ENCODE measurements at places on chromosomes 4 and X. TPM values are rescaled to one million over a fixed set of nuclear protein-coding genes. Genes with fewer than 3 reads are reported as not detected.

- peaks cover 38% of the 10 kb centered on the region for H3K27me3 ChIP-seq
- no peak overlapping the region for H3K4me3 ChIP-seq
- no peaks in the 10 kb centered on the region for H3K4me1 ChIP-seq
These were observed 481.5 kb downstream of the BCOR start for GRCh38 chrX:39616098-39616729.

DNA sequence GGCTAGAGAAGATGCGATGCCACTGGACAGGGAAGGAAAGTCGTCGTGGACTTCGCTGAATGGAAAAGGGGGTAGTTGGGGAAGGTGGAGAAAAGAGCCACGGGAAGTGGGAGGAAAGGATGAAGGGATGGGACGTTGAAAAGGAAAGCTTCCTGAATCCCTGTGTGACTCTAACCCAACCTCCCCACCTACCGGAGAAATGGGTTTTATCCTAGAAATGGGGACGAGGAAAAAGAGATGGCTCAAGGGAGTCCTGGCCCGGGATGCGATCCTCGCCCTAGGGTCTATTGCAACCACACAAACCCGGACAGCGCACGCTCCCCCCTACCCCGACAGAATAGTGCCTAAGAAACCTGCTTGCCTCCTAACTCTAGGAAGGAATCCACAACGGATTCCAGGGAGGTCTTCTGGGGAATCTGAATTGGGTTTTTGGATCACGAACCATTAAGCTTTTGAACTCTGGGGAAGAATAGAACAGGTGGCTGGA lies 738 bp upstream of the TSPAN5 start:
- no peaks in the 10 kb centered on the region for H3K27me3 ChIP-seq
- H3K27ac ChIP-seq, result no peak overlapping the region
- H3K4me3 ChIP-seq, result peak overlapping the region; percentile 49
- DNase-seq, result no peak
- peaks cover 11% of the 10 kb centered on the region for H3K4me1 ChIP-seq

DNA sequence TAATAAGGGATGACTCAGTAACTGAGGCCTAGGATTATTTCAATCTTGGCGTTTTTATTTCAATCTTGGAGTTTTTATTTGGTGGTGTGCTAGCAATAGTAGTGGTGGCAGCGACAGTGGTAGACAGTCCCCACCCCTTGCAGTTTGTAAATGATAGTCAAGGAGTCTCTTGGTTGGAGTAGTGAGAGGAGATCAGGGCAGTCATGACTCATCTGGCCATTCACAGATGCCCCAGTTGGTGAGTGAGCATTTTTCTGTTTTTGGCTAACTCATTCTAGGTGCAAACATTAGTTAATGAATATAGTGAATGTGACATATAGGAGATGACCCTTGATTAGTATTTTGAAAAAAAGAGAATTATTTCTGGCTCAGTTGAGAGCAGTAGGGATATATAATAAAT lies 93.5 kb upstream of the ADAD1 start:
- no peak overlapping the region for H3K27ac ChIP-seq
- no peak for DNase-seq
- H3K4me1 ChIP-seq, result no peaks in the 10 kb centered on the region
- H3K4me3 ChIP-seq, result no peak overlapping the region
- H3K36me3 ChIP-seq, result no peaks in the 10 kb centered on the region
- H3K27me3 ChIP-seq, result no peaks in the 10 kb centered on the region

GRCh38 chrX:24168807-24169206 lies 19.3 kb downstream of the ZFX start:
- H3K27ac ChIP-seq, result no peak overlapping the region
- H3K4me1 ChIP-seq, result peaks cover 38% of the 10 kb centered on the region
- H3K4me3 ChIP-seq, result no peak overlapping the region

DNA sequence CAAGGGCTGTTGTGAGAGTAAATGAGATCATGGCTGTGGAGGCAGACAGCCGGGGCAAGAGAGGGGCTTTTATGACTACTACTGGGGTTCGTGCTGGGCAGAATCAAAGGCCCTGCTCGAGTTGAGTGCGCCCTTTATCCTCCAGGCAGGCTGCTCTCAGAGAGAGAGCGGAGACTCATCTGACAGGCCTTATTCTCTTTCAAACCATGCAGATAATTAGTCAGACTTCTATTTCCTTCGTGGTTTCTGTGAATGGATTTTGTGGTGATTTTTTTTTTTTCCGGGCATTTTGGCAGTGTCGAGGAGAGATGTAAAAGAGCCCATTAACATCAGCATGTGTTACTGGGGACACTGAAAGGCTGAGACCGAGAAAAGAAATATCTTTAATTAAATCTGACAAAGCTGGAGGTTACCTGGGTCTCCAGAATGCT lies 73.6 kb downstream of the MED28 start:
- H3K27me3 ChIP-seq, result no peaks in the 10 kb centered on the region
- H3K4me3 ChIP-seq, result no peak overlapping the region
- DNase-seq, result no peak
- H3K36me3 ChIP-seq, result no peaks in the 10 kb centered on the region
- H3K4me1 ChIP-seq, result no peaks in the 10 kb centered on the region
- no peak overlapping the region for H3K27ac ChIP-seq

DNA sequence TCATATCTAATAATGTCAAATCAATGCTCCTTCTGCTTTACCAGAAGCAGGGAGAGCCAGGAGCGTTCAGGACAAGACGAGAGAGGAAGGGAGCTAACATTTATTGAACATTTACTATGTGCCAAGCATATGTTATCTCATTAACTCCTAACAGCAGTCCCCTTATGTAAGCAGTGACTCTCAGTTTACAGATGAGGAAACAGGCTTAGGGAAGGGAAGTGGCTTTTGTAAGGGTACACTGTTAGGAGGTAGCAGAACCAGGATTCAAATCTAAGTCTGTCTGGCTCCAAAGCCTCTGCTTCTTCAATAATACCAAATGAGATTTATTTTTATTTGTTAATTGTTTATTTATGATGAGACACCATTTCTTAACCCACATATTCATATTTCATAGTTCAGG lies 2.6 kb upstream of the STARD8 start:
- H3K4me3 ChIP-seq, result no peak overlapping the region
- no peak for DNase-seq
- no peaks in the 10 kb centered on the region for H3K36me3 ChIP-seq

DNA sequence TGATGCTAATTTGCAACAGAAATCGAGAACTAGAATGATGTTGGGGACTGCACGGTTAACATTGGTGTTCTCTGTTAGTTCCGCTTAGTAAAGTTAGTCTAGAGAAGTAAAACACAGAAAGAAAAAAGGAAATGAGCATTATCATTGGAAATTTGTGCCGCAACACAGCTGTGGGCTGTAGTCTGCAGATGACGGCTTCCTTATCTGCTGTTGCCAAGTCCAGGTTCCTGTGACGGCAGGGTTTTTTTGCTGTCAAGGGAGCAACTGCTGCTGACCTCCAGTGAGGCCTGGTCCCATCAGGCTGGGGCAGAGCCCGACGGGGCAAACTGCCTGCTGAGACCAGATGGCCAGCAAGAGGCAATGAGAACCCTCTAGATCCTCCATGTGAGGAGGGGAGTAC lies 38.9 kb upstream of the PHEX start:
- no peak overlapping the region for H3K27ac ChIP-seq
- no peak for DNase-seq
- H3K4me3 ChIP-seq, result no peak overlapping the region

GRCh38 chr4:154276496-154276895 lies 215.1 kb downstream of the DCHS2 start:
- no peaks in the 10 kb centered on the region for H3K27me3 ChIP-seq
- H3K4me1 ChIP-seq, result no peaks in the 10 kb centered on the region
- H3K4me3 ChIP-seq, result no peak overlapping the region
- H3K27ac ChIP-seq, result no peak overlapping the region
- no peak for DNase-seq

- H3K36me3 ChIP-seq, result no peaks in the 10 kb centered on the region
- no peaks in the 10 kb centered on the region for H3K27me3 ChIP-seq
- no peak overlapping the region for H3K4me3 ChIP-seq
- no peak for DNase-seq
- no peaks in the 10 kb centered on the region for H3K4me1 ChIP-seq
These were observed 957.9 kb upstream of the SLIT2 start for GRCh38 chr4:19293781-19294180.

DNA sequence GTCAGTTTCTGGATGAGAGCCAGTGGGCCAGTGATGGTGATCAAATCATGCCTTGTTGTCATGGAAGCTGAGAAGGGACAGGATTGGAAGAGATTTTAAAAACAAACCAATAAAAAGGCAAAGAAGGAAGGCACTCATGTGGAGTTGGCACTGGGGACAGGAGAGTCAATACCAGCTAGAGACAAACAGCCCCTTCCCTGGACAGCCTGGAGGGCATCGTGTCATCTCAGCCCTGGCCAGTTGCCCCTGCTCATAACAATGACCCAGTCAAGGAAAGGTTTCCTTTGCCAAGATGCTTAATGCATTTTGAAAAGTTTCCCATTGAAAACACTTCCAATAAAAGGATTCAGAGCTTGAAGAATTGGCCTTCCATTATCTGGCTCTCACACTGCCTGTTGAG lies 55.5 kb downstream of the SCML1 start:
- no peak overlapping the region for H3K27ac ChIP-seq
- no peak for DNase-seq
- no peaks in the 10 kb centered on the region for H3K27me3 ChIP-seq
- no peak overlapping the region for H3K4me3 ChIP-seq
- no peaks in the 10 kb centered on the region for H3K36me3 ChIP-seq

DNA sequence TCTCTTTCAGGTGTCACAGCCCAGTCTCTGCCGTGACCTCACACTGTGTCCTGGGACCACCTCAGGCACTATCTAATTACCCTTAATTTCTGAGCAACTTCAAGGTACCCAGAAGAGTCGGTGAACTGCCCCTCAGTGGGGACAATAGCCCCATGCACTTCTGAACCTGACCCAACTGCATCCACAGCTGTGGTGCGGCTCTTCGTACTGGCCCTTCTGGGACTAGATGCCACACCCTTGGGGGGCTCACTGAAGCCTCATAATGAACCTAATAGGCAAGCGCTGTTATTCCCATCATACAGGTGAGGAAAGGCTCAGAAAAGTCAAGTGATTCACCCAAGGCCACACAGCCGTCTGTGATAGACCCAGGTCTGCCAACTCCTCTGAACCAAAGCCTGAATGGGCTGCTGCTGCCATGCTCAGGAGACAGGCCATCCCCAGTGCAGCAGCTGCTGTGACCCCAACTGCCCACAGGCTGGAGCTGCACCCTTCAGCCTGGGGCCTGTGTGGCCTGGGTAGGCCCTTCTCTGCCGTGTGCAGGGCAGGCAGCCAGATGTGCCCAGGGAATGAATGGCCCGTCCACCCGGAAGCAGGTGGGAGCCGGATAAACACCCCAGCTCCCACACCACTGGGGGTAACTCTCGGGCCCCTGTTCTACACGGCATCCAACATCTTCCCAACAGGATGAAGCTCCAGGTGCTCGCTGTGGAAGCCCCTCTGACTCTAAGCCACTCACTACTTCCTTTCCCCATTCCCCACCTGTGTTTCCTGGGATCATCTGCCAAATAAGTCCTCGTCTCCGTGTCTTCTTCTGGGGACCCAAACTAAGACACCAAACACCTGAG lies 35.9 kb downstream of the HMX1 start:
- DNase-seq, result no peak
- no peaks in the 10 kb centered on the region for H3K27me3 ChIP-seq
- no peak overlapping the region for H3K27ac ChIP-seq
- H3K4me3 ChIP-seq, result no peak overlapping the region
- H3K4me1 ChIP-seq, result no peaks in the 10 kb centered on the region

GRCh38 chr4:128823025-128823661 lies 13.6 kb downstream of the JADE1 start:
- DNase-seq, result no peak
- peaks cover 22% of the 10 kb centered on the region for H3K4me1 ChIP-seq
- H3K27ac ChIP-seq, result no peak overlapping the region
- no peak overlapping the region for H3K4me3 ChIP-seq

- H3K4me3 ChIP-seq, result no peak overlapping the region
- no peak overlapping the region for H3K27ac ChIP-seq
- H3K4me1 ChIP-seq, result no peaks in the 10 kb centered on the region
- H3K27me3 ChIP-seq, result peaks cover 8% of the 10 kb centered on the region
- H3K36me3 ChIP-seq, result no peaks in the 10 kb centered on the region
These were observed 33.9 kb downstream of the VSIG4 start for GRCh38 chrX:66005830-66006449.

- no peak overlapping the region for H3K27ac ChIP-seq
- DNase-seq, result no peak
- no peaks in the 10 kb centered on the region for H3K27me3 ChIP-seq
- no peak overlapping the region for H3K4me3 ChIP-seq
- H3K36me3 ChIP-seq, result no peaks in the 10 kb centered on the region
- no peaks in the 10 kb centered on the region for H3K4me1 ChIP-seq
These were observed 248.9 kb upstream of the TTC29 start for GRCh38 chr4:147194604-147195003.

Gene HSFX2
- total RNA-seq, result not detected

Gene SULT1B1
- 0.37 TPM for total RNA-seq

Gene GPC4
- total RNA-seq, result 7.8 TPM

Gene CORIN
- 0.23 TPM for total RNA-seq

Gene JAKMIP1
- total RNA-seq, result 0.16 TPM

Gene TMSB15B
- 1.3 TPM for total RNA-seq

Gene PABPC1L2B
- total RNA-seq, result not detected

Gene KDM6A
- total RNA-seq, result 27.5 TPM

Data from pancreas (tissue), 10 donors.